Esophagus mucosa (tissue), 1 donor: ENCODE measurements at places on chromosomes 6 and 20.

DNA sequence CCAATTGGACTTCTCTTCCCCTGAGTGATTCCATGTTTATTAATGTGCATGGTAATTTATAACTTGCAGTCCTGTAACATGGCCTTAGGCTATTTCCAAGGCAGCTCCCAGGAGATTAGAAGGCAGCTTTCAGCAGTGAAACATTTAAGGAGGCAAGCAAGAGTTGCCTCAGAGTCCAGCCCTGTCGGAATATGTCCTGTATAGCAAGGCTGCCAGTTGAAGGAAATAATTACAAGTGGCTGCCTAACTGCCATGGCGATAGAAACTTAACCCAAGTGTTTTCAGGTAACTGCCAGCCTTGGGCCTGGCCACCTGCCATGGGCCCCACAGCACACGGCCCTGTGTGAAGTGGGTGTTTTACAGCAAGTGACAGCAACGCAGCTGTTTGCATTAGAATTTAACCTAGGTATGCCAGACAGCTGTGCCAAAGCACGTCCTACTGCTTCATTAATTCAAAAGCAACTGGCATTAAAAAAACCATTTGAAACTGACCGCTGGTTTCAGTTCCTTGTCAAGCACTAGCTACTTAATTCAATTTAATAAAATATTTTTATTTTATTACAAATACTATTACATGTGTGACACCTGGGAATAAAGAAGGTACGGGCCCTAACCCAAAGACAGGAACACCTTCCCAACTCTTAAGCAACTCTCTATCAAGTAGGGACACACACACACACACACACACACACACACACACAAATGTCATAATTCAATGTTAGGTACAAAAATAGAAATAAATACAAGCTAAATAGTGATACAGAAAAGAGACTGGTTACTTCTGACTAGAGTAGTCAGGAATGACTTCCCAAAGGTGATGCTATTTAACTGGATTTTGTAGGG lies 151.8 kb upstream of the HEY2 start:
- peak; percentile 72 for ATAC-seq

DNA sequence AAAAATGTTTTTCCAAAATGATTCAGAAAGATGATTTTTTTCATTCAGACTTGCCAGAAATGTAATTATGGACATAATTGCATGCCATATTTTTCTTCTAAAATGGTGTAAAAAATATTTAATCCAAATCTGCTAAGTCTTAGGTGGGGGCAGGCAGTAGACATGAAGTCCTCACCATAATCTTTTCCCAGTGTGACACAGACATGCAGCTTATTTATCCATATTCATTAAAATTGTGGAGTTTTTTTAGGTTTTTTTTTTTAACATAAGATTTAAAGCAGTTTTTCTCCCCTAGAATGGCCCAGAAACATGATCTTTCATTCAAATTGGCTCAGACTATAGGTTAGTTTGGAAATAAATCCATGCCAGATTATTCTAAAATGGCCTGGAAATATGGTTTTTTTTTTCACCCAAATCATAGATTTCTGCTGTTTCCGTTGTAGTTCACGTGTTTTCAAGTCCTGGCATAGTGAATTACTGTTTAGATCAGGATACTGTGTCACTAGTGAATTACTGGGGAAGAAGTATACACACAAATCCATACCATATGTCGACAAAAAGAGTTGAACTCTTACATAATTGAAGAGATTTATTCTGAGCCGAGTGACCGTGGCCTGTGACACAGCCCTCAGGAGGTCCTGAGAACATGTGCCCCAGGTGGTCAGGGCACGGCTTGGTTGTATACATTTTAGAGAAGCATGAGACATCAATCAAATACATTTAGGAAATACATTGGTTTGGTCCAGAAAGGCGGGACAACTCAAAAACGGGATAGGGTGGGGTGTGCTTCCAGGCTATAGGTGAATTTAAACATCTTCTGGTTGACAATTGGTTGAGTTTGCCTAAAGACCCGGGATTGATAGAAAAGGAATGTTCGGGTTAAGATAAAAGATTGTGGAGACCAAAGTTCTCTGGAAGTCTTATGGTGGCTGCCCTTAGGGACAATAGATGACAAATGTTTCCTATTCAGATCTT lies 33.9 kb downstream of the ZNF133 start:
- ATAC-seq, result no peak

DNA sequence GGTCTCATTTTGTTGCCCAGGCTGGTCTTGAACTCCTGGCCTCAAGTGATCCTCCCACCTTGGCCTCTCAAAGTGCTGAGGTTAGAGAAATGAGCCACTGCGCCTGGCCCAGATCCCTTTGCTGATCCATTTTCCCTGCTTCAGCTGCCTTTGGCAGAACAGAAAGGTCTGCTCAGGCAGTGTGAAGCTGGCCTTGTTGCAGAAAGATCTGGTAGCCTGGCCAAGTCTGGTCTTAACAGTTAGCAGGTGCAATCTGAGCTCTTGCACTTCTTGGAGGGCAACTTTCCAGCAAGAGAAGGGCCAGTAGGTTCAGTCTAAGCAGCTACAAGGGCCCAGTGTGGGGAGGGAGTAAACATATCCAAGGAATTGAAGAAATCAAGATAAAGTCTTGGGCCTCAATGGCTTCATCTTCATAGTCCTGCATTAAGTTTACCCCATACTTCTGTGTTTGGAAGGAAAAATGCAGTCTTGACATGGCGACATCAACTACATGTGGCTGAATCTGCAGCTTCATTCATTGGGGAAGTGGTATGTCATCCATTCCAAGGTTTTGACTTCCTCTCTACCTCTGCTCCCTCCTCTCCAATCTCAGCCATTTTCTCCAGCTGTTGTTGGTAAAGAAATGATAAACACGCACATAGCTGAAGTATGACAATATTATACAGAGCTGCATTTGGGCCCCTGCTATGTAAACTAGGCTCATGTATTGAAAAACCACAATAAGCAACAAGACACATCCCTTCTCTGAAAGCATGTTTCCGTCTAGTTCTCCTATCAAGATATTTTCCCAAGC lies 39.0 kb upstream of the NEDD9 start:
- no peak for ATAC-seq

GRCh38 chr20:15059438-15059837 lies 722.0 kb upstream of the FLRT3 start:
- ATAC-seq, result no peak

GRCh38 chr20:14336686-14337085 lies 726 bp downstream of the FLRT3 start:
- peak; percentile 72 for ATAC-seq

DNA sequence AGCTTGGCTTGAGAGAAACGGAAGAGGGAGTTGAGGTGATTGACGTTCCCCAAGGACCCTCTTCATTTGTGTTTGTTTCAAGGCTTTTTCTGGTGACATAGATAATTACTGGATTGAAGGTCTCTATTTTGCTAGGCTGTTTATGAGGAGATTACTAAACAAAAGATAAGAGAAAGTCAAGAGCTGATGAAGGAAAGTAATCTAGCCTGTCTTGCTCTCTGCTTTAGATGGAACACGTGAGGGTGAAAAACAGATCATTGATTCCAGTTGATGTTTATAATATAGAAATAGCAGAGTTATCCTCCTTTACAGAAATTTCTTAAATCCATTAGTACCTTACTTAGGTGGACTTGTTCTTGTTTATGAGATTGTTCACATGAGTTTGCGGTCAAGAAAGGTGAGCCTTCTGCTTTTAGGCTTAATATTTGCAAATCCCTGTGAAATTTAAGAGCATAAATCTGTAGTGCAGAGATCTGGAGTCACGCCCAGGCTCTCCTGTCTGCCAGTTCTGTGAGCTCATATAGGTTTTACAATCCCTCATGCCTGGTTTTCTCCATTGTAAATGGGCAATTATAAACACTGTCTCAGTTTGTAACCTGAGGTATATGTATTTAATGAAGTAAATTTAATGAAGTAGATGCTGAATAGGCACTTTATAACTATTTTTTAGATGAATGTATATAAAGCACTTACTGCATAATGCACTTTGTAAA lies 272.8 kb downstream of the NKAIN2 start:
- no peak for ATAC-seq

DNA sequence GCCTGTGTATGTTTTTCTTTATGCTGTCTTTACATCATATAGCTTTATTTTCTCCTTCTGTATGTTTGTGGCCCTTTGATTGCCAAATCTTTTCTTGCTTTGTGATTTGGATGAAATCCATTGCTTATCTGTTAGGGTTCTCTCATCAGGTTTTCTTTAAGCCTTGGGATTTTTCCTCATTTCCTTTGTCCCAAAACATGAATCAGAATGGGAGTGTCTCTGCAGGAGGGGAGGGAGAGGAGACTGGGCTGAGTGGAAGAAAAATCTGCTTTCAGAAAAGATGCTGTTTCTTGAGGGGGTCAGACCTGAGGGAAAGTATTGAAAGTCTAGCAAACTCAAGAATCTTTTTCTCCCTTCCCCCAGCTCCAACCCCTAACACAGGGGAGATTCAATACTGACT lies 758.0 kb upstream of the MMS22L start:
- no peak for ATAC-seq

GRCh38 chr6:11710311-11710761 lies 68.3 kb downstream of the ADTRP start:
- ATAC-seq, result no peak

- ATAC-seq, result peak; percentile 75
Observed at GRCh38 chr20:381581-382290, 1.2 kb downstream of the TRIB3 start.

- no peak for ATAC-seq
Observed at GRCh38 chr6:82607998-82608725, 244.5 kb downstream of the TPBG start.

DNA sequence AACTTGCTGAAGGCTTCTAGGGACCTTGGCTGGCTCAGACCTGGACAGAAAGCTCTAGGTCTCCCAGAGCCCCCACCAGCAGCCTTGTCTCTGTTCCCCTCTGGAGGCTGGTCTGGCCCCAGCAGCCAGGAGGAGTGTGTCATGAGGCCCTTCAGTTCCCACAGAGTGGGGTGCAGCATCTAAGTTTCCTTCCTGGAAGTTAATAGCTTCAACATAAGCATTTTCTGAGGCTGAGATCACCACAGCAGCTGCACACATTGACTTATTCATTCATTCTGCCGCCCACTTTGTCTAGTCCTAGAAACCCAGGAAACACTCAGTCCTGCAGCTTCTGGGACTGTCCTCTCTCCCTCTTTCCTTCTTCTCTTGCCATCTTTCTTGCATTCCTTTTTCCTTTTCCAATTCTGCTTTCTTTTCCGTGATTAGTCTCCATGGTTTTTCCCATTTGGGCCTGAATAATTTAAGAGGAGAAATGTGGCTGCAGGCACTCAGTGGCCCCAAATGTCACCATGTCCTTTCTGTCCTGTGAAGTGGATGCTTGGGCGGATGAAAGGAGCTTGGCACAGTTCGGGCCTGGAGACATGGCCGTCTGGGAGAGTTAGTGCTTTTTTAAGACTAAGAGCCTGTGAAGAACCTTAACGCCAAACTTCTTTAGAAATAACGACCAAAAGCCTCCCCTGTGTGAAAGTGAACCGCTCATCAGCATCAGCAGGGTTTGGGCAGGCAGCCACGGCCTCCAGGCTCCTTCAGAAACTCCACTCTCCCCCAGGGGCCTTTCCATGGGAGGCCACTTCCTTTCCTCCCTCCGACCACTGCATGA lies 31.0 kb upstream of the PCMTD2 start:
- no peak for ATAC-seq

DNA sequence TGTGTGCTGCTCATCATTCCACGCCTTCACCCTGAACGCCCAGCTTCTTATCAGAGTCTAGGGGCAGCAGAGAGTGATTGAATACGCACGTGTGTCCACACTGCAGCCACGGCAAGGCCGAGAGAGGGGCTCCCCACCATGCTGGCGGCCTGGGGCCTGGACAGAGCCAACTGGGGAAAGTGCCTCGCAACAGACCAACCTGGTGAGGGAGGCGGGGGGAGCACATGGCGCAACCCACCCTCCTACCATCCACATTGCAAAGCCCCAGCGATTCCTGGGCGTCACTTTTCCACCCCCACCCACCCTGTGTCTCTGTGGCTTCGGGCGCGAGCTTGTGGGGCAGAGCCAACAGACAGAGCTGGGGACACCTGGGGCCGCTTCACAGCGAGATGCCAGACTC lies 66.4 kb upstream of the DUSP22 start:
- no peak for ATAC-seq

- ATAC-seq, result no peak
Observed at GRCh38 chr6:108169464-108170331, 3.9 kb downstream of the NR2E1 start.

- ATAC-seq, result peak; percentile 55
Observed at GRCh38 chr6:37033255-37033654, 27.8 kb downstream of the FGD2 start.

GRCh38 chr6:24919056-24919892 lies 16.5 kb downstream of the RIPOR2 start:
- ATAC-seq, result no peak

GRCh38 chr6:135179920-135180541 lies 1.1 kb upstream of the MYB start:
- ATAC-seq, result no peak

DNA sequence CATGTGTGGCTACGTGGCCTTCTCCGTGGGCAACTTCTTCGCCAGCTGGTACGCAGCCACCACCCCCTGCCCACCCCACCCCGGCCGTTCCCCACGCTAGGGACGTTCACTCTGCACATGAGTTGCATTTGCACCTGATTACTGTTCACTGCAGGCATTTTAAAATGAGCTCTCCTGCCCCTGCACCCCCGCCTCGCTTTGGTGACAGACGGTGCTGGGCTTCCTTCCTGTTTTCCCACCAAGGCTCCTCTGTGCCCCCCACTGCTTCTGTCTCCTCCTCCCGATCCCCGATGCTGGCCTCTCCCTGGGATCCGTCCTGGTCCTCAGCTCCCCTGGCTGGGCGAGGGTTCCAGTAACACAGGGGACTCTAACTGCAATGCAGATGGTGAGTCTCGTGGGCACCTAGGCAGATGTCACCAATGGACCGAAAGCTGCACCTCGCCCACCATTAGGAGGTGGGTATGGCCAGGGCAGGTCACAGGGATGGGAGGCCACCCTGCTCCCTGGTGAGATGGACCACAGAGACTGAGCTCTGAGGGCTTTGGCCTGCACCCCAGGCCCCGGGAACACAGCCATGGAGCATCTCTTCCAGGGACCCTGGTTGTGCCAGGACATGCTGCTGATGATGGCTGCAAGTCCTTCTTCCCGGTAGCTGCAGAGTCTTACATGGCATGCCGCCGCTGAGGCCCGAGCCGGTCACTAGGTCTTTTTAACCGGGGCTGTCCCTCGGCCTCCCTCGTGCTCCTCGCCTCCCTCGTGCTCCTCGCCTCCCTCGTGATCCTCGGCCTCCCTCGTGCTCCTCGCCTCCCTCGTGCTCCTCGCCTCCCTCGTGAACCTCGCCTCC lies 3.8 kb downstream of the UNC93A start:
- ATAC-seq, result no peak

DNA sequence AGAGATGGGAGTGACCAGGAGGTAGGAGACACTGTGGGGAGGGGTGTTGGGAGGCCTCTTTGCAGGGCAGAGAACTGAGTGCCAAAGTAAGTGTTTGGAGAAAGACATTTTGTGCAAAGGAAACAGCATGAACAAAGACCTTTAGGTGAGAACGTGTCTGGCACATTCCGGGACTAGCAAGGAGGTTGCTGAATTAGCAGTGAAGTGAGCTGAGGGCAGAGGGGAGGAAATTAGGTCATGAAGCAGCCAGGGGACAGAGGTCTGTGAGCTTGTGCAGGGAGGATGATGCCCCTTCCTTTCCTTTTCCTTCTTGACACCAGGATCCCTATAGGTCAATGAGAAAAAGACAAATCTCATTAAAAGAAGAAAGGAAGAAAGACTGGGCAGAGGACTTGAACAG lies 21.4 kb upstream of the AHCY start:
- no peak for ATAC-seq

- no peak for ATAC-seq
Observed at GRCh38 chr6:169996378-169997051, 245.1 kb downstream of the ERMARD start.
